CD4-positive, alpha-beta T cell (primary cell): ENCODE measurements at places on chromosomes 11 and 22.

GRCh38 chr22:38566726-38567504, 3.1 kb downstream of the DMC1 start:
- DNase-seq: no peak

DNA sequence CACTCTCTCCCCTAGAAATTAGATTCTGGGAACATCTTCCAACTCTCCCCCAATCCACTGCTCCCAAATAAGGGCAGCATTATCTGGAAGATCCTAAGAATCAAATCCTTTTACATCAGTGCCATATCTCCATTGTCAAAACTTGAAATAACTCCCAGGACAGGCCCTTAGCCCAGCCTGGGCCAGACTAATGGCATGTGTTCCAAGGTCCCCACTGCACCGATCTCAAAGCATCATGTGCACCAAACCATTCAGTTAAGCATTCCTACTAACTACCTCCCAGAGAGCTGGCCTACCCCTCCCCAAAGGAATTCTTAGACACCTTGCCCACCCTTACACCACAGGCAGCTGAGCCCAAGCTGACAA, 44.2 kb upstream of the POU2AF1 start:
- no peak for DNase-seq

DNA sequence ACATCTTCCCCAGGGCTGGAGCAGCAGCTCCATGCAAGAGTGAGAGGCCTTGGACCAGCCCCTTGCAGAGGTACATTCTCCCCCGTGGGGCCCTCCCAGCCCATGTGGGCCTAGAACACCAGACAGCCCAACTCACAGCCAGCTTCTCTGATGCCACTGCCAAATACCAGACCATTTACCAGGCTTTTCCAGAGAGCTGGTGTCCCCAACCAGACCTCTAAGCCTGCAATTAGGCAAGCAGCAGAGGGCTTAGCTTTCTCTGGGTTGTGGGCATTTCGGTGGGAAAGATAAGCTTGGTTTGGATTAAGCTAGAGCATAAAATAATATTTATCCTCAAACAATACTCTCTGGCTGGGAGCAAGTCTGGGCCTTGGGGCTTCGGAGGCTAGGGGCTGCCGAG, 75.6 kb downstream of the TP53I11 start:
- DNase-seq: no peak

- DNase-seq: no peak
Measured at GRCh38 chr22:47247579-47248240, 485.3 kb downstream of the TBC1D22A start.

DNA sequence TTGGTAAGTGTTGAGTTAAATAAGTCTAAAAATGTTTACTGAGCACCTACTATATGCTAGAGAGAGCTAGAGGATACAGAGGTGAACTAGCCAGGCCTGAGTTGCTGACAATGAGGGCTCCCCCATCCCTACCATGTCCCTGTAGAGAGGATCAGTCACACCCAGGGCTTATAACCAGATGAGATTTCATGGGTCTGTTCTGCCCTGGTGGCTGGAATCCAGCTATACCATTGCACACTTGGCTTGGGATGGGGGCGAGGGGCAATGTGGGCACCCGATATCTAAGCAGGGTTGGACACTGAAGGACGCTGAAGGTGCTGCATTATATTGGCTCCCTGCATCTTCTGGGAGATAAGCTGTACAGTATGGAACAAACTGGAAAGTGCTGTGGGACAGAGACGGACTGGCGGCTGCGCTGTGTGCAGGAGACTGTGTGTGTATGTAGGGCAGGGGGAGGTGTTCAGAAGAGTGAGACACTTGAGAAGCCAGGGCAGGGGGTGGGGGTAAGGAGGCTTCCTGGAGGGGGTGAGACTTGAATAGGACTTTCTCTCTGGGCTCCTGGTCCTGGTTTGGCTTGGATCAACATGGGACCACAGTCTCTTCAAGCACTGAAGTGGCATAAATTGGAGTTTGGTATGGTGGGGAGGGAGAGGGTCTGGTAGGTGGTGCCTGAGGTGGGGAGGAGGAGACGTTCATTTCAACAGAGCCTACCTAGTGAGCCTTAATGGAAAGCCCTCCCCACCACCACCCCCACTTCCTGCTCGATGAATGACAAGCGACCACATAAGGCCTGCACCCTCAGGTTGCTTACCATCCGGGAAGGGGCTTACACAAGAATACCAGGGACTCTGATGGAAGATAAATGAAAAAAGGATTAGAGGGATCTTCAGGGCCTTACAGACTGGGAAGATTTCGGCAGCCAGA, 1.8 kb downstream of the CD82 start:
- no peak for DNase-seq

- no peak for DNase-seq
Measured at GRCh38 chr11:113896156-113896879, 8.3 kb upstream of the HTR3B start.

GRCh38 chr11:33761471-33761870, 12.8 kb downstream of the FBXO3 start:
- no peak for DNase-seq

GRCh38 chr11:72546866-72547265, 112.5 kb upstream of the CLPB start:
- no peak for DNase-seq

GRCh38 chr11:1927026-1927847, 7.7 kb downstream of the TNNT3 start:
- DNase-seq: peak; percentile 21

- DNase-seq: no peak
Measured at GRCh38 chr11:10658621-10659338, 34.8 kb downstream of the IRAG1 start.

DNA sequence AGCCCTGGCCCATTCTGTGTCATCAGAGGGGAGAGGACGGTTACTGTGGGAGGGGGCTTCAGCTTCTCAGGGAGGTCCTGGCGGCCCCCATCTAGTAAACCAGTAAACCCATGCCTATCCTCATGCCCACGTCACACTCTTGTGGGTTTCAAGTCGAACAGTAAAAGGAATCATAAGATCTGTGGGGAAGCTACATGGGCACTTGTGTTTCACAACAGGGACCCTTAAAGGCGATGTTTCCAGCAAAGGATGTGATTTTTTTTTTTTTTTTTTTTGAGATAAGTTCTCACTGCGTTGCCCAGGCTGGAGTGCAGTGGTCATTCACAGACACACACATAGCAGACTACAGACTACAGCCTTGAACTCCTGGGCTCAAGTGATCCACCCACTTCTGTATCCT, 9.2 kb upstream of the PARVG start:
- DNase-seq: no peak

DNA sequence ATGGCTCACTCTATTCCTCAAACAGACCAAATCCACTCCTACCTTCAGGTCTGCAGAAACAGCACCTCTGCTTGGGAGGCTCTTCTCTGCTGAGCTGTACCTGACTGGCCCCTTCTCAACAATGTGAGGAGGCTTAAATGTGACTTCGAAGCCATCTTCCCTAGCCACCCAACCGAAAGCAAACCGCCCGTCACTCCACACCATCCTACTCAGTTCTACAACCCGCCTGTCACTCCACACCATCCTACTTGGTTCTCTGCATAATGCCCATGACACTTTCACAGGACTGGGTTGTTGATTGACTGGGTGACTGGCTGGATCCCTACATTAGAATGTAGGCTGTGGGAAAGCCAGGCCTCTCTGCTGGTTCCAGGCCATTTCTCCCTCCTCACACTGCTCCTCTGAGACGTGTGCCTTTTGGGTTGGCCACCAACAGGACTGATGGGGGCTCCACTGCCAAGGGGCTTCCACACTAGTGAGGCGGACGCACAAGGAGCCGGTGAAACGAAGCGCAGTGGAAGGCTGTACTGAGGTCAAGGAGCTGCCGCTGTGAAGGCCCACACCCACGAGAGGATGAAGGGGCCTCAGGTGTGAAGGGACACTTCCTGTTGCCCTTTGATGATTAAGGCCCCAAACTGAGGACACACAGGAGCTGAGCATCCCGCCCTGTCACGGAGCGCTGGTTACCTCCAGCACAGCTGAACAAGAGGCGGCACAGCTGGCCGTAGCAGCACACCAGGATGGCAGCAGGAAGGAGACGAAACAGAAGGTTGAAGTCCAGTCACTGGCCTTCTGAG, 47.5 kb upstream of the SPATA19 start:
- DNase-seq: no peak

GRCh38 chr11:12664385-12664784, 9.8 kb upstream of the TEAD1 start:
- no peak for DNase-seq

GRCh38 chr11:134558258-134558835, 146.3 kb upstream of the B3GAT1 start:
- peak; percentile 16 for DNase-seq

- DNase-seq: no peak
Measured at GRCh38 chr11:112852143-112852866, 108.9 kb upstream of the NCAM1 start.

- peak; percentile 72 for DNase-seq
Measured at GRCh38 chr11:9001736-9002135, 2.1 kb downstream of the NRIP3 start.

- DNase-seq: no peak
Measured at GRCh38 chr11:65719871-65720210, 757 bp downstream of the RNASEH2C start.

- DNase-seq: no peak
Measured at GRCh38 chr11:132099692-132100091, 729.3 kb downstream of the NTM start.

DNA sequence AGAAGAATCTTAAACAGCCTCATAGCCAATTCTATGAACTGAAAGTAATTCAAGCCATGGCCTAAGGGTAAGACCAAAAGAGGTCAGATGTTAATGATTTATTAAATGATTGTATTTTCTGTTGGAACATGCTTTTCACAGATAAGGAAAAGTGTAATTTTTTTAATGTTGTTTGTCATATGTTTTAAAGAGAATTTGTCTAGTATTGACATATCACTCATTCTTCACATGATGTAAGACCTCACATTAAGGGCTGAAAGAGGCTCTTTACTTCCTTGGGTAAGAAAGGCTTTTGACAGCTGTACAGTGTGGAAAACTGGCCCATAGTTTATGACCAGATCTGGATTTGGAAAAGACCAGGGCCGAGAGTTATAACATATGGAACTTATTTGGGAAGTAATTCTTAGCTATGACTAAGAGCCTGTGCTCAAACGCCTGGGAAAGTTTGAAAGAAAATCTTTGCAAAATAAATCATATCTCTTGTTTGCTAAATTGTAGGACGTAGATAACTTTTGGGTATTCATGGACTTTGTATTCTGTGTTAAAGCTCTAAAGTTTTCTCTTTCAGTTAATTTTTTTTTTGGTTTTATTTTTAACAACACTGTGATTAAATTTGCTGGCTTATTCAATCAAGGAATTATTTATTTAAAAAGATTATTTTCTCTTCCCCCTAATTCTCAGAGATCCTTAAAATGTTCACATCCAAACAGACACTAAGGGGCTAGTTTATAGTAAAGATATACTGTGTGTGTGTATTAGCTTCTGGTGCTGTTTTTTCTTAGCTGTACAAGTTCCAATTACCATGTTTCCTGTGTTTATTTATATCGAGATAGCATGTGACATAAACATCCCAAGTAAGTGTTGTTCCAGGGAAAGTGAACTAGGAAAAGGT, 162.2 kb downstream of the ARHGAP42 start:
- no peak for DNase-seq

- no peak for DNase-seq
Measured at GRCh38 chr11:18452927-18453326, 2.7 kb upstream of the LDHAL6A start.

DNA sequence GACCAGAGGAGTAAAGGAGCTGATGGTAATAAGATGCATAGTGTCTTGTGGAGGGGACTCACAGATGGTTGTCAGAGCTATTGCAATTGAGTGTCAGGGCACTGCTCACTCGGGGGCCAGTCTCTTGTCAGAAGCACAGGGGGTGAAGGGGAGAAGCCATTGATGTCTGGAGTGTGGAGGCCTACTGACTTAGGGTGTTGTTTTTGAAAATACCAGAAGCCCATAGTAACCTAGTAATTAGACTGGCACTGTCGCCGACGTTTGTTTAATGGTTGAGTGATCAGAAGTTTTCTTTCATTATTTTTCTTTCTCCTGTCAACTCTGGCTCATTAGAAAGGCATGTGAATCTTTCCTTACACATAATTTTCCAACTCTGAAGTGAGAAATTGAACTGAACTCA, 151.6 kb upstream of the TENM4 start:
- DNase-seq: no peak

- DNase-seq: no peak
Measured at GRCh38 chr22:28015046-28015425, 96.0 kb upstream of the PITPNB start.

DNA sequence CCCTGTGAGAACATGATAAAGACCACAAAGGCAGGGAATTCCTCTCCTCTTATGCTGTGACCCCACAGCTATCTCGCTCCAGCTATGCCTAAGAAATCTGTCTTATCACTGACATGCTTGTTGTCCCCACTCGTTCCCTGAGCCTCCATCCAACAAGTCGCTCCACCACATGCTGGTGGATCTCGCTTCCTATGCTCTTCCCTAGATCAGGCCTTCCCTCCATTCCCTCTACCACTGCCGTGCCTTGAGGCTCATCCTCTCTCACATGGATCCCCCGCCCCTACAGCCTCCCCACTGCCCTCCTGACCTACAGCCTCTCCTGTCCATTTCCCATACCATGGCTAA, 1.4 kb upstream of the DGAT2 start:
- DNase-seq: no peak

DNA sequence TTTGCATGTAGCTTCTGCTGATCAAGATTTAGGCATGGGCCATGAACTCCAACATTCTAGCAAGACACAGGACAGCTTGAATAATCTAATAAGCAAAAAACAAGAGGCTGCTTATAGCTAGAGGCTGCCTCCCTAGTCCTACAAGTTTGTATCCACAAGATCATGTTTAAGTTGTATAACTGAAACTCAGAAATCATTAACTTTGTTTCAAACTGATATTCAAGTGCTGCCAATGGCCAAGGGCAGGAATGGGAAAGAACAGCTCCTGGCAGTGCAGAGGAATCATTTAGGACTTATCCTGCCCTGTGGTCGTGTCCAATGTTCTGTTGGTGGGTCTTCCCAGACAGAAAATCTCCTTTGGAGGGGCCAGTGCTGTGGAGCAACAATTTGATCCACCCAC, 209.6 kb upstream of the DDI1 start:
- no peak for DNase-seq

DNA sequence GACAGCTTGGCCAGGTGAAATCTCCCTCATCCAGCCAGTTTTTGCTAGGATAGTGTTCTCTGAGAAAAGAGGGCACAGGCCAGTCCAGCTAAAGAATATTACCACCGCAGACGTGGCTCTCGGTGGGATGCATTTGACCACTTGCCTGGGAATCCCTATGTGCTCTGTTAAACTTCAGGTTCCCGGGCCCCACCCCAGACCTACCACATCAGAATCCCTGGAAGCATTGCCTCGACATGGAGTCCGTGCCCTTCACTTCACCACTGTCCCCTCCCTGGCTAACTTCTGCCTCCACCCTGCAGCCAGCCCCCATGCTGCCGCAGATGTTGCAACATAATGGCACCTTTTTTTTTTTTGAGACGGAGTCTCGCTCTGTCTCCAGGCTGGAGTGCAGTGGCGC, 56.9 kb upstream of the EMID1 start:
- peak; percentile 2 for DNase-seq

- no peak for DNase-seq
Measured at GRCh38 chr22:30370641-30371230, 13.9 kb downstream of the CCDC157 start.

GRCh38 chr11:612201-612960, 3.4 kb downstream of the IRF7 start:
- no peak for DNase-seq

GRCh38 chr11:93145390-93145915, 52.3 kb downstream of the SLC36A4 start:
- no peak for DNase-seq
